ENCODE measurements at places on chromosomes 4 and X.

DNA sequence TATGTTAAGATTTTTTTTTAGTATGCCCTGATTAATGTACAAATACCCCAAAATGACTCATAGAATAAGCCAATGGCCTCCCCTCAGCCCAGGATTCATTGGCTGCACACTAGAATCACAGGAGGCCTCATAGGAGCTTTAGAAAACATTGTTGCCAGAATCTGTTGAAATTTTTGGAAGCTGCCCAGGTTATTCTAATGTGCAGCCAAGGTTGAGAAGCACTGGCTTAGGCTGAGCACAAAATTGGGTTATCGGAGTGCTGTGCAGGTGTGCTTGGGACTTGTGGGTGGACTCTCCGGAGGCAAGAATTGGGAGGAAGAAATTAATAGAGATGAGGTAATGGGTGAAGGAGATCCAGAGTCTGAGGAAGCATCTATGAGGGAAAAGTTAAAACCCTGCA is 41.3 kb upstream of the VCX start:
- no peak for DNase-seq

GRCh38 chr4:113695328-113696169 is 66.0 kb downstream of the CAMK2D start:
- DNase-seq = no peak

- DNase-seq = no peak
Measured at GRCh38 chrX:140064993-140065392, 99.7 kb upstream of the CXorf66 start.

- no peak for DNase-seq
Measured at GRCh38 chrX:9195199-9195880, 161.4 kb upstream of the FAM9B start.

DNA sequence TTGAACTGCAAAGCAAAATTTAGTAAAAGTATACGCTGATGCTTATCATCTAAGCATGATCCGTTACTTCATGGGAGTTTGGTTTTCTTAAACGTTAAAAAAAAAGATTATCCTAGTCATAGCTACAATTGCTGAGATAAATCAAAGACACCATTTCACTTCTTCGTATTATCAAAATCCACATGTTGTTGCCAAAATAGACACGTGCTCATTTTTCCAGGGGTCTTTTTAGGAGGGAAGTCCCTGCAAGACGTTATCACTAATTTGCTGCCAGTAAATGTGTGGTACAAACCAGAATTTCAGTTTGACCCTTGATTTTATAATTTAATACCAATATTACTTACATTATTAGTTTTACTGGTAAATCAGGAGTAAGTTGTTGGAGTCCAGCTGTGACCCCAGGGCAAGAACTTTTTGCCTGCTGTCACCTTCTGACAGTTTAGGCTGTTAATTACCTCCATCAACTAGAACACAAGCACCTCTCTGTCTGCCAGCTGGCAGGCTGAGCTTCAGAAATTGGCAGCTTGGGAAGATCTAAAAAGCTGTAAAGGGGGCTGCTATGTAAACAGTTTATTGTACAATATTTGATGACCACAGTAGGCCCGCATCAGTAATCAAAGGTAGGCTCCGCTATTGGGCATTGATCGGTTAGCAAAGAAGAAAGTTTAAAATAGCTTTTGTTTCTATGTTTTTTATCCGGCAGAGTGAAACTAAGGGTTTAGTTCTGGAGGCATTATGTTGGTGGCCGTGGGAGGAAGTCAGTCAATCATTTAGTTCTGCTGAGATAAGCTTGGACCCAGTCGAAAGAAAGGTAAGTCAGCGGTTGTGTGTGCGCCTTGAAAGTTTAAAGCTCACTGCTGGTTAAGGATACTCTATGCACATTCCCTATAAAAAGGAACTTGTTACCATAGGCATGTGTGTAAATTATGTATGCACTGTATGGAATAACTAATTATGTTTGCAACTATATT is 196.4 kb downstream of the FBXO8 start:
- no peak for DNase-seq

DNA sequence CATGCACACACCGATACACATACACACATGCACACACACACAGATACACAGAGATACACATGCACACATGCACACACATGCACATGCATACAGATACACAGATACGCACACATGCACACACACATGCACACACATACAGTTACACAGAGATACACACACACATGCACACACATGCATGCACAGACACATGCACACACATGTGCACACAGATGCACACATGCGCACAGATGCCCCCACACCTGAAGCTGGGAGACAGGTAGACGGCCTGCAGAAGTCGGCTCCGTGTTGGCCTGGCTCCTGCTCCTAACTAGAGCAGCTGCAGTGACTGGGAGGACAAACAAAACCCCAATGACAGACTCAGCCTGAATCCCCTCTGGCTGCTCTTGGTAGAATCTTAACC is 46.8 kb downstream of the PSAPL1 start:
- no peak for DNase-seq

- no peak for DNase-seq
Measured at GRCh38 chrX:131828482-131828881, 194.6 kb upstream of the STK26 start.

GRCh38 chr4:176499518-176499917 is 179.8 kb downstream of the SPCS3 start:
- DNase-seq = no peak

- no peak for DNase-seq
Measured at GRCh38 chrX:585115-585808, 45.3 kb upstream of the SHOX start.

- DNase-seq = no peak
Measured at GRCh38 chr4:24226023-24226422, 336.2 kb upstream of the PPARGC1A start.

DNA sequence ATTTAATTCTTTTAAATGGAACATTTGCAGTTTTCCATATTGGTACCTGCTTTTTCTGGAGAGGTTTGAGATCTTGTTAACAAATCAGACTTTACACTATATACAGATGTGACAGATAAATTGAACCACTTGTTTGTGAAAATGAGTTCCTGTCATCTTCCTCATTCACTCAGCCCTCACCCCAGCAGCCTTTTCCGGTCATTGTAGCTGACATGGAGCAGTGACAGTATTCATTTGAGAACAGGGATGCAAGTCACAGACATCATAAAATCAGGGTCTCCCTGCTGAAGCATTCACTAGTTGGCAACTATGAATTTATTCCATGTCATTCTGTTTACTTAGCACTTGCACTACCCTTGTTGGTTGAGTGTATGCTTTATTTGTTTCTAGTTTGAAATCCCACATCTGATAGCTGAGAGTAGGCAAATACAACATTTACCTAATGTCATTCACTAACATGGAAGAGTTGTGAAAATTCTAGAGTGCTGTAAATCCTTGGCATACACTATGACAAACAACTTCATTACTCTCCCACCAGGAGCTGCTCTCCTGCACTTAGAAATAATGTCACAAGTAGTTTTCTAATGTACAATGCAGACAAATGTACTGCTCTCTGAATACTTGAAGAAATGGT is 78.9 kb downstream of the UGT8 start:
- no peak for DNase-seq

GRCh38 chr4:168588916-168589531 is 92.2 kb downstream of the PALLD start:
- DNase-seq = no peak

GRCh38 chrX:40418146-40418812 is 162.5 kb upstream of the ATP6AP2 start:
- DNase-seq = no peak

DNA sequence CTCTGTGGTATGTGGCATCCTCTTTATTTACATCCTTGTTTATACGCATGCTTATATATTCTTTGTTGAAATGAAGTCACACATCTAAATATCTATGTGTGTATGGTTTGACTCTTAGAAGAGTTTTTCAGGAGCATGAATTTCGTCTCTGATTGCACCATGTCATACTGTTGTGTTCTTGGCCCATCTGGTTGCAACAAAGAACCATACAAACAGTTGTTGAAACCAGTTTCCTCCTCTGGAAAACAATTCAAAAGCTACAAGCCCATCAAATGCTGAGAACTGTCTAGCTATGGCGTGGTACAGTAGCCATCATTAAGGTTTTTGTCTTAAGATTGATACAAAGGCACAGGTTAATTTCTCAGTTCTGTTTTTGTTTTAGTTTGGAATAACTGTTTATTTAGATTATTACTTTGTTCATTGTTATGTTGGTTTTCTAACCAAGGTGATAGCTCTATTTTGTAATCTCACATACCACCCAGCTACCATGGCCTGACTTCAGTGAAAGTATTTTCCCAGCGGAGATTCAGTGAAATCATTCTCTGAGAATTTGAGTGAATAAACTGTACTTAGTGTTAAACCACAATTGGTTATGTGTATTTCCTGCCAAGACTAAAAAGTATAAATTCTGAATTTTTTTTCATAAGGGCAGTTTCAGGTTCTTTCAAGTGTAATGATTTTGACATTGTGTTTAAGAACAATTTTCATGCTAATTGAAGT is 91.0 kb downstream of the ARHGAP24 start:
- no peak for DNase-seq

DNA sequence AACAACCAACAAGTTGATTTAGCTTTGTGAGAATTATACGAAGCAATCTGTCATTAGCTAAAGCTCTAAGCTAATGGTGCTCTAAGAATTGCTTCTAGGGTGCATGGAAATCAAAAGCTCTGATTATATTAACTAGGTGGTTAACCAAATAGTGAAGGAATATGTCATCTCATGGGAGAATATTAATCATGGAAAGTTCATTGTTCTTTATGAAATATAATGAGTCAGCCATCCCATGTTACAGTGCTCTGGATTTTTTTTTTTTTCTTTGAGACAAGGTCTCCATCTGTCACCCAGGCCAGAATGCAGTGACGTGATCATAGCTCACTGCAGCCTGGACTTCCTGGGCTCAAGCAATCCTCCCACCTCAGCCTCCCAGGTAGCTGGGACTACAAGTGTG is 10.5 kb downstream of the DCAF8L2 start:
- no peak for DNase-seq
